ENCODE measurements at places on chromosomes 4 and X. TPM values are rescaled to one million over a fixed set of nuclear protein-coding genes. Genes with fewer than 3 reads are reported as not detected.

GRCh38 chr4:128358231-128358912 is 70.8 kb upstream of the PGRMC2 start:
- DNase-seq = no peak

The GLRA2 gene
- total RNA-seq = 113 TPM

The S100G gene
- total RNA-seq = not detected

DNA sequence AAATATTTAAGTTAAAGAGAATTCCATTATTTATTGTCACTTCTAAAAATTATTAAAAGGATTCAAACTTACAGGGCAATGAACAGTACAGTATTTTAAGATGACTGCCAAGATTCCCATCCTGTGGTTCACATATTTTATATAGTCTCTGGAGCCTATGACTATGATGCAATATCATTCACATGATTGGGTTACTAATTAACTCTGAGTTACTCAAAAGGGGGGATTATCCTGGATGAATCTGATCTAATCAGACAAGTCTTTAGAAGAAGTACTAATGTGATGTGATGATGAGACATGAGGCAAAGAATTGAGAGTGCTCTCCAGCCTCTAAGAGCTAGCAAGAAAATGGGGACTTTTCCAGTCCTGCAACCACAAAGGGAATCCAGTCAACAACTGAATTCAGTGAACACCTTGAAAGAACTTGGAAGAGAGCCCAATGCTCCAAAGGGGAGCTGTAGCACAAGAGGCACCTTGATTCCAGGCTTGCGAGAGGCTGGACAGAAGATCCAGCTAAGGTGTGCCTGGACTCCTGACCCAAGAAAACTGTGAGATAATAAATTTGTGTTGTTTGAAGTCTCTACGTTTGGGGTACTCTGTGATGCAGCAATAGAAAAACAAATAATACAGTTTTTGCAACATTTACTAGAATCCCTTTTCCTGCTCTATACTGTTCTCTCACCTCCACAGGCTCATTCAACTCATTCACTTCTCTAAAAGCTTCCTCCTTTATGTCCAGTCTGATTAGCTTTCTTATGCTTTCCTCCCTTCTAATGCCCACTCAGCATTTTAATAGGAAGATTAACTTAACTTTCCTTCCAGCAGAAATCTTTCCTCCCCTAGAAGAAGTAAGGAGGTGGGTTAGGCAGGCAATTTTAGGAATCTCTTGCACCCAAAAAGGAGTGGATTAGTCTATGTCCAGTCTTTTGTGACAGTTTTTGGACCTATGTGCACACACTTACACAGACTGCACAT is 133.8 kb upstream of the LCORL start:
- no peak for DNase-seq

DNA sequence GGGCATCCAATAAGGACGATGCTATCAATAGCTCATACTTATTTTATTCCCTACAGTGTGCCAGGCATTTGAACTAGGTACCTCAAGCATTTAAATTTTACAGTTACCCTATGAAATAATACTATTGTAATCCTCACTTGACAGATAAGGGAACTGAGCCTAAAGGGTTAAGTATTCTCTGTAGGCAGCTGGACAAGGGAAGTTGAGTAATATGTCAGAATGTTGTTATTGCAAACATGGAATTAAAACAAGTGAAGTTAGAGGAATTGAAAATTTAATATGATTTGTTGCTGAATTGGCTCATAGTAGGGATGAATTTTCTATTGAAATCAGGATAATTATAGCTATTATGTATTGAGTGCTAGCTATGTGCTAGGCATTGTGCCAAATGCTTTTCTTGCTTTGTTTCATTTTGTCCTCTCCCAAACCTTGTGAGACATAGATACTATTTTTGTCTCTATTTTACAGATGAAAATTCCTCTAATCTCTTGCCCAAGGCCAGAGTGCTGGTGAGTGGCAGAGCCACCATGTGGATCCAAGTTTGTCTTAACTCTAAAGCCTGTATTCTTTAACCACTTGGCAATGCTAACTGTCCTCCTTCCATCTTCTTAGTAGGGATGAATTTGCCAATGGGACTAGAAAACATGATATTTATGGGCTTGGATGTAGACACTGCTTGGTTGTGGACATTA is 58.1 kb downstream of the TMEM164 start:
- no peak for DNase-seq

GRCh38 chr4:48015678-48016077 is 803 bp downstream of the CNGA1 start:
- no peak for DNase-seq

DNA sequence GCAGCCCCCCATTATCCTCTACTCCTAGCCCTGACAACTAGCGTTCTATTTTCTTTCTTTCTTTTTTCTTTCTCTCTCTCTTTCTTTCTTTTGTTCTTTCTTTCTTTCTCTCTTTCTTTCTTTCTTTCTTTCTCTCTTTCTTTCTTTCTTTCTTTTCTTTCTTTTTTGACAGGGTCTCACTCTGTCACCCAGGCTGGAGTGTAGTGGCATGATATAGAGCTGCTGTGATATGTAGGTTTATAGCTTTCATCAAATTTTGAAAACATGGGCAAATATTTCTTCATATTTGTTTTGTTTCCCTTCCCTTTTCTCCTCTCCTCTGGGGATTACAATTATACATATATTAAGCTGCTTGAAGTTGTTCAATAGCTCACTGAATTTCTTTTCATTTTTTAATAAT is 39.1 kb upstream of the LONRF3 start:
- no peak for DNase-seq

The UFSP2 gene
- 42.8 TPM for total RNA-seq

DNA sequence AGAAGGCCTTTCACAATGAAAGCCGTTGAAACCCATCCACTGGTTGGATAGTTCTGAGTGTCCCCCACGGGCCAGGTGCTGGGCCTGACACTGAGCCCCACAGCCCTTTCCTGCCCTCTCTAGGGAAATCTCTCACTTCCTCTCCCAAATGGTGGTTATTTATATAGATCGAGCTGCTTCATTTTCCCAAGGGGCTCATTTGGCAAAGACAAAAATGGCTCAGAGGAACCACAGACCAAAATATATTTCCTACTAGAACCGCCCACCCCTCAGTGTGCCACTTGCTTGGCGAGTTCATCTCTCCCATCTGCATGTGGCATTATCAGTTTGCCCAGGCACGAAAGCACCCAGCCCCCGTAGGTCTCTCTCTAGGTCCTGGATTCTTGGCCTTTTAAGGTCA is 53.3 kb upstream of the STIM2 start:
- DNase-seq = no peak

DNA sequence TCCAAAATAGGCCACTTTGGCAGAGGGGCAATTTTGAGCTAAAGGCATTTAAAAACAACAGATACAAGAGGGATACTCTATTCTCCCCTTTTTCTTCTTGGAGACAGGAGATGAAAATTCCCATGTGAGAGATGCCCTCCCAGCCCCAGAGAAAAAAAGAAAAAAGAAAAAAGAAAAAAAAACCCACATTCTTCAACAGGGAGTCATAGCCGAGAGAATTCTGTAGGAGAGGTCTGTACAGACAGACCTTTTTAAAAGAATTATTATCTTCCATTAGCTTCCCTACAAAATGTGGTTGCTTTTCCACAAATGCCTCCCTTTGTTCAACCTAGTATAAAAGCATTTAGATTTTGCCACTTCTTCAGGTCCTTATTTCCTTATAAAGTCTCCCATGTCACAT is 89.9 kb downstream of the SPCS3 start:
- no peak for DNase-seq

DNA sequence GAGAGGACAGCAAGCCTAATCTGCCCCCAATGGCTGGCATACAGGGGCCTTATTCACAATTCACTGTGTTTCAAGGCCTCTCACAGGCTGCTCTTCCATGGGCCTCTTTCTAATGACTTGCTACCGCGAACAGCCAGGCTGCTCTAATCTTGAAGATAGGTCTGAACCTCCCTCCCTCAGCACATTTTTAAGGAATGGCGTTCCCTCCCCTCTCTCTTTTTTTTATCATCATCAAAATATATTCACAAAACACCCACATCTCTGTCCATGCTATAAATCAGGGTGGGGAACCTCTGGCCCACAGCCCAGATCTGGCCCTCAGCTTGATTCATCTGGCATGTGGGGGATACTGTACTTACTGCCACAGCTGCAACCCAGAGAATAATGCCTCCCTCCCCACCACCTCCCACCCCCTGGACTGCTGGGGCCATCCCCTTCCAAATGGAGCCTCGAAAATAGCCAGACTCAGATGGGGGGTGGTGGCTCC is 76.2 kb upstream of the PLAC1 start:
- no peak for DNase-seq

DNA sequence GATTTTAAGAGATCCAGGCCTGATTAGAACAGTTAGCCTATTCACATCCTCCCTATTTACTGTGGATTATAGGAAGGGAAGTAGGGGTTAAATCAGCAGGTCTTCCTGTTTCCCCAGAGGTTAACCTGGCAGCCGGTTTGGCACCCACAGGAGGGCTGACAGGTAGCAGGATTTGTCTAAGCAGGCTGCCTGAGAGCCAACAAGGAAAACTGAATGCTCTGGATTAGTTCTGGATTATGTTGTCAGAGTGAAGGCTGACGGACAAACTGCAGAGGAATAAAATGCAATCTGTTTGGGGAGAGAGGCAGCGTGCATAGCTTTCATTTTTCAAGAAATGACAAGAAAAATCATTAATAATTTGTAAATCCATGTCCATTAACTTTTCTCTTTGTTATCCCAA is 397.1 kb upstream of the FAM241A start:
- DNase-seq = no peak

GRCh38 chrX:10569946-10570345 is 50.4 kb downstream of the MID1 start:
- peak; percentile 4 for DNase-seq

DNA sequence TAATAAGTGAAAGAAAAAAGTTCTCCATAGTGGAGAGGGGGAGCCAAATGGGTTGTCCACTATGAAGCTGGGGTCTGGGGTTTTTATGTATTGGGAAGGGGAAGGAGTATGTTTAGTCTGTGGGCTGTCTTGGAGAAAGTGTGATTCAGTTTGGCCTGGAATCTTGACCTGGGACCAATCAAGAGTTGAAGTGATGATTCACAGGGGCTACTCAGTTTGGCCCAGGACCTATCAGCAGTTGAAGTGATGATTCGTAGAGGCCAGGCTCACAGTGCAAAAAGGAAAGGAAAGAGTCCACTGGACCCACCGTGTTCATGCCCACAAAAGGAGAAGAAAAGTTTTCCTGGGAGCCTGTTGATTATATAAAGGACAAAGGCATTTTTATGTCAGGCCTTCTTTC is 47.3 kb upstream of the RAB9B start:
- no peak for DNase-seq

The ASMT gene
- 0.41 TPM for total RNA-seq
